Daoy (cell line): ENCODE measurements at places on chromosomes 13 and 19.
A peak's percentile ranks its signal among the peaks of the same experiment; 100 is the strongest.

DNA sequence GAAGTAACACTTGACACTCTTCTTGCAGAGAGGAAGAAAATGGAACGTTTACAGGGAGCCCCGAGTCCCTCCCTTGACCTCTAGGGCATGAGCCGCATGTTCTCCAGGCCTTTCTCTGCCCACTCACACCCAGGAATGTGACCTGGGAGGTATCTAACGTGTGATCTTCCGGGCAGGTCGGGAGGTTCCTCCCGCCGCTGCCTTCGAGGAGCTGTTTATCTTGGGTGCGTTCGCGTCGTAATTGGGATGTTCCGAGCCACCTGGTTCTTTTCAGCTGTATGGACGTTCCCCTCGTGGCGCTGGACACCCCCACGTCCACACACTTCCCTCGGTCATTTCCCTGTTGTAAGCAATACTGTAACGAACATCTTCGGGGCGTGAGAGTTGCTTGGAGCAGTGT, 13.6 kb downstream of the ARID3A start:
- DNase-seq: no peak

GRCh38 chr13:61728471-61728870, 312.8 kb upstream of the PCDH20 start:
- peak; percentile 0 for DNase-seq

DNA sequence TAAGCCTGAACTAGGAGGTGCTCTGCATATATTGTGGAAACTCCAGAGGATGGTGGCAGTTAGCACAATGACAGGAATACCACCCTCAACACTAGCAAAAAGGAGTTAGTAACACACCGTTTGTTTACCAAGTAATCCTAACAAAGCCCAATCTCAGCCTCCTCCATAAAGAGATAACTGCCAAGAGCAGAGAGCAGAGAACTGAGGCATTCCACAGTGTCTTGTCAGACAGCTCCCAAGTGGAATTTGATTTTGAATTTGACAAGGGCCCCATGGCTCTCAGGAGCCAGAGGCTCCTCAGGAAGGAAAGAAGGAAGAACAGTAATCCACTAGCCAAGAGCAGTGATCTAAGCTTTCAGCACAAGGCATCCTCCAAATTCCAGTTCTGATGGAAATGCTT, 298.6 kb downstream of the DCLK1 start:
- DNase-seq: no peak

DNA sequence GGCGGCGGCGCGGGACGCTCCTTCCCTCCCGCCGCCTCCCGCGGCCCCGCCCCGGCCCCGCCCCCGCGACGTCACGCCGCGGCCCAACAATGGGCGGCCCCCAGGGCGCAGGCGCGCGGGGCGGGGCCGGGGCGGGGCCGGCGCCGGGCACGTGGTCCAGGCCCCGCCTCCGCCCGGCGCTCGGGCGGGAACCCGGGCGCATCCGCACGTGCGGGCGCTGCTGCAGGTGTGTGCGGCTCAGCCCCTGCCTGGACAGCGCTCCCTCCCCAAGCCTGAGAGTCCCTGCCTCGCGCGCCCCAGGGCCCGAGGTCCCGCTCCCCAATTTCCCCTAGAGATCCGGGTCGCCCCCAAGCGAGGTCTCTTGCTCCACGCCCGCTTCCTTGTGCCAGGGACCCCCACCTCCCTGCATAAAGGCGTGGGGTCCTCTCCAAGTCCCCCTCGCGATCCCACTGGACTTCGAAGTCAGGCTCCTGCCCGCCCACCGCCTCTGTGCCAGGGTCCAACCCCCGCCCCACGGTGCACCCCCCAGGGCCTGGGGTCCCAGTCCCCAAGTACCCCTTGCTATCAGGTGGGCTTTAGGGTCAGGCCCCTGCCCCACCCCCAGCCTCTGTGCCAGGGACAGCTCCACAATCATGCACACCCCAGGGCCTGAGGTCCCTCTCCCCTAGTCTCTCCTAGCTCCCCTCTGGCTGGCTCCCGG, at the start of gene MEX3D:
Gene MEX3D, minus strand, starts transcription at position 6 of the 700 bp plus-strand sequence. CDS start 267 bp downstream, outside the sequence.
- peak; percentile 88 for DNase-seq

DNA sequence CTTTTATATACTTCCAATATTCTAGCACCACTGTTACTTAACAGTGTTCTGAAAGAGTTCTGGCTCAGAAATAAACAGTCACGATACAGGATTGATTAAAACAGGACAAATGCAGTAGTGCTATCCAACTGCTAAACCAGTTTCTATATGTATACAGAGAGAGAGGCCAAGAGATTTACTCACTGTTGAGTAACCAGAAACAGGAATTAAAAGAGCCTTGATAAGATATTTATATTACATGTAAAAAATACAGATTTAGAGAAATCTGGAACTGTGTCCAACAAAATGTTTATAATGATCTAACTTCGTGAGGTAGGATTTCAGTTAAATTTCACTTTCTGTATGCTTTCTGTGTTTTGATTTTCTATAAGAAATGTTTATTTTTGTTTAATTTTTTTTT, 116.6 kb downstream of the CDK8 start:
- DNase-seq: no peak

GRCh38 chr19:3285647-3286176, 61.3 kb downstream of the CELF5 start:
- DNase-seq: no peak

- DNase-seq: no peak
Measured at GRCh38 chr19:2144190-2144589, 7.2 kb downstream of the AP3D1 start.

DNA sequence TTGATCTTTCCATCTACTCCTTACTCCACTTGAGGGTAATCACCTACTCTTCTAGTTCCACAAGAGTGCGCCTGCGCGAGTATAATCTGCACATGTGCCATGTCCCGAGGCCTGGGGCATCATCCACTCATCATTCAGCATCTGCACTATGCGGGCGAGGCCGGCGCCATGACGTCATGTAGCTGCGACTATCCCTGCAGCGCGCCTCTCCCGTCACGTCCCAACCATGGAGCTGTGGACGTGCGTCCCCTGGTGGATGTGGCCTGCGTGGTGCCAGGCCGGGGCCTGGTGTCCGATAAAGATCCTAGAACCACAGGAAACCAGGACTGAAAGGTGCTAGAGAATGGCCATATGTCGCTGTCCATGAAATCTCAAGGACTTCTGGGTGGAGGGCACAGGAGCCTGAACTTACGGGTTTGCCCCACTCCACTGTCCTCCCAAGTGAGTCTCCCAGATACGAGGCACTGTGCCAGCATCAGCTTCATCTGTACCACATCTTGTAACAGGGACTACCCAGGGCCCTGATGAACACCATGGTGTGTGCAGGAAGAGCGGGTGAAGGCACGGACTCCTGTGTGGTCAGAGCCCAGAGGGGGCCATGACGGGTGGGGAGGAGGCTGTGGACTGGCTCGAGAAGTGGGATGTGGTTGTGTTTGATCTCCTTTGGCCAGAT, 2.7 kb upstream of the KLK2 start:
- peak; percentile 66 for DNase-seq
